ENCODE measurements at places on chromosomes 5 and 9. TPM values are rescaled to one million over a fixed set of nuclear protein-coding genes. Genes with fewer than 3 reads are reported as not detected.

Gene RNF183
- total RNA-seq: not detected

Gene HMCN2
- total RNA-seq: under 0.01 TPM

Gene CDKN2B
- total RNA-seq: 10.2 TPM

Gene FOXD4L3
- total RNA-seq: under 0.01 TPM

Gene VCAN
- 281 TPM for total RNA-seq

Gene SPINK7
- total RNA-seq: not detected

Gene CDC25C
- total RNA-seq: 1.1 TPM

Gene SPINK4
- total RNA-seq: not detected

Gene FRMD3
- 11.1 TPM for total RNA-seq

Gene ZNF366
- under 0.01 TPM for total RNA-seq

Gene CORO2A
- 0.56 TPM for total RNA-seq

Gene SPARC
- total RNA-seq: 869 TPM

Gene SELENOP
- 4.8 TPM for total RNA-seq

Gene NUTM2G
- not detected for total RNA-seq

Gene ORM2
- not detected for total RNA-seq

Gene DCP2
- total RNA-seq: 29.0 TPM

Gene TNFSF15
- 1.5 TPM for total RNA-seq

Gene NIPAL4
- total RNA-seq: 0.85 TPM

Gene ZDHHC11
- total RNA-seq: 1.7 TPM

Gene ADAMTS12
- total RNA-seq: 57.8 TPM

Gene ZNG1C
- 16.9 TPM for total RNA-seq

Gene PSD2
- under 0.01 TPM for total RNA-seq

Gene IFNA13
- not detected for total RNA-seq

Gene ADAMTS6
- 208 TPM for total RNA-seq

Gene KIAA0825
- 3.3 TPM for total RNA-seq

Gene IL9
- total RNA-seq: not detected

Gene AKNA
- 2.1 TPM for total RNA-seq

Gene RGP1
- 10.9 TPM for total RNA-seq

Gene HNRNPAB
- total RNA-seq: 145 TPM

Gene SLC36A2
- total RNA-seq: not detected

Gene NDUFB6
- 42.6 TPM for total RNA-seq

Gene KIF4B
- not detected for total RNA-seq

Gene WWC1
- total RNA-seq: 7.7 TPM

Gene PCDHAC1
- total RNA-seq: under 0.01 TPM
